CD4-positive, CD25-positive, alpha-beta regulatory T cell (primary cell): ENCODE measurements at places on chromosomes 2 and 18. TPM values are rescaled to one million over a fixed set of nuclear protein-coding genes. Genes with fewer than 3 reads are reported as not detected.
A peak's percentile ranks its signal among the peaks of the same experiment; 100 is the strongest.

- no peak overlapping the region for H3K27ac ChIP-seq
- H3K4me1 ChIP-seq = no peaks in the 10 kb centered on the region
- no peaks in the 10 kb centered on the region for H3K36me3 ChIP-seq
- no peak for DNase-seq
- H3K4me3 ChIP-seq = peak overlapping the region; percentile 37
These were observed 116.6 kb downstream of the ATL2 start for GRCh38 chr2:38260469-38260868.

Gene ADD2
- polyA plus RNA-seq = not detected

DNA sequence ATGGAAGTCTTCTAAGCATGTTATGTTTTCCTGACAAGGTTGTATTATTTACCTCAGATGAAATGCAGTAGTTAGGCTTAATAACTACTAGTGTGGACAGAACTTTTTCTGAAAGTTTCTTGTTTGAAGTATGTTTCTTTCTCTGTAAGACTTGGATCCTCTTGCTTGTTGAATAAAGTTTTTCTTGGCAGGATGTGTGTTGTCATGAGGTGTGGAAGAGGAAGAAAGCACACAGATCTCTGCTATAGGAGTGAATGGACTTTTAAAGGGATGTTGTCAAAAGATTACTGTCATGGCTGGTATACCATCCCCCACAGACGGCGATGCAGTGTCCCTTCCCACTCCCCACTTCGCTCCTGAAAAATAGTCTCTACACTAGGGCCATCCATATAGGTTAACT lies 2.6 kb downstream of the CAB39 start:
- no peaks in the 10 kb centered on the region for H3K36me3 ChIP-seq
- no peak for DNase-seq
- peak overlapping the region; percentile 87 for H3K27ac ChIP-seq
- H3K4me1 ChIP-seq = peaks cover 71% of the 10 kb centered on the region
- H3K27me3 ChIP-seq = no peaks in the 10 kb centered on the region

Gene CDK15
- polyA plus RNA-seq = not detected

DNA sequence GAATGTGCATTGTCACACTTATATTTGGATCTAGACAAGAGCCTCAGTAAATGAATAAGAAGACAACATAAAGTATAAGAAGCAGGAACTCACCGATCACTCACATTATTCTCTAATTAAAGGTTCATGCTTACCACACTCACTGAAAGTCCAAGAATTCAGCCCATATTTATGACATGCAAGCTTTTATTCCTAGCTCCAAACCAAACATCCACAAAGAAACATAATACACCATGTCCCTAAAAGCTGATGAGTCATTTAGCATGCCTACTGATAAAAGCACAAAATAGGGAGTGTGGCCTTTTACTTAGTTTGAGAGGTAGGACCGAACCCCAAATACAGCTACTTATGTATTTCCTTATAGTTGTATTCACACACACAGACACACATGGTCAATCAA lies 1094.6 kb upstream of the CDH2 start:
- no peaks in the 10 kb centered on the region for H3K27me3 ChIP-seq
- DNase-seq = no peak
- no peak overlapping the region for H3K27ac ChIP-seq
- no peak overlapping the region for H3K4me3 ChIP-seq

GRCh38 chr2:203858176-203858575 lies 9.4 kb upstream of the CTLA4 start:
- peak overlapping the region; percentile 94 for H3K4me3 ChIP-seq
- H3K27me3 ChIP-seq = no peaks in the 10 kb centered on the region
- H3K36me3 ChIP-seq = no peaks in the 10 kb centered on the region

Gene GREB1
- not detected for polyA plus RNA-seq

Gene BCL11A
- not detected for polyA plus RNA-seq

DNA sequence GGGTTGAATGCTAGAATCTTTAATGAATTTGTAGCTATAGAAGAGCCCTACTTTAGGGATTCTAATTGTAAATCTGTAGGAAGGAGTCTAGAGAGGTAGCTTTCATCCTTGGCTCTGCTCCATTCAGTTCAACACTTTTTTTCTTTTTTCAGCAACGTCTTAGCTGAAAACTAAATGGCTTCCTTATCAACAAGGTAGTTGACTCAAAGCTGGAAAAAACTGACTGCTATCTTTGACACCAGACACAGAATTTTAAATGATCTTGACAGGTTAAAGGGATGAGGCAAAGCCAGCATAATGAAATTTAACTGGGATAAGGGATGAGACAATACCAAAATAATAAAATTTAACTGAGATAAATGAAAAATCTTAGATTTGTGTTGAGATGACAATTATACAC lies 54.9 kb downstream of the TMEFF2 start:
- no peak overlapping the region for H3K4me3 ChIP-seq
- no peaks in the 10 kb centered on the region for H3K27me3 ChIP-seq
- H3K36me3 ChIP-seq = no peaks in the 10 kb centered on the region

Gene PIEZO2
- not detected for polyA plus RNA-seq

DNA sequence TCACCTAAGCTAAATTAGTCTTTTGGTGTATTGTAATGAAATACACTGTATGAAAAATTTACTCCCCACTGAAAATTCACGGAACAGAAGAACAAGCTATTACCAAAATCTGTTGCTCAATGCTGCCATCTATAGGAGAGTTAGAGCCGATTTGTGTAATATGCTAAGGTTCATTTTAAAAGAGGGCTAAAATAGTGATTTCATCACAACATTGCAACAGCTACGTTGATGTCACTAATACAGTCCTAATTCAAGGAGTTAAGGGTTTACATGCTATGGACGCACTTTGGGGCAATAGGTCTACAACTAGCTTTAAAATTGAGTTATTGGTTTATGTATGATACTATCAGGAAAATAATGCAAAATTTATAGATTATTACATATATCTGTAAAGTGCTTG lies 3.0 kb upstream of the IRS1 start:
- H3K4me3 ChIP-seq = no peak overlapping the region
- H3K4me1 ChIP-seq = peaks cover 30% of the 10 kb centered on the region
- DNase-seq = no peak
- H3K27ac ChIP-seq = no peak overlapping the region
- H3K36me3 ChIP-seq = no peaks in the 10 kb centered on the region

Gene CYTIP
- polyA plus RNA-seq = 205 TPM

DNA sequence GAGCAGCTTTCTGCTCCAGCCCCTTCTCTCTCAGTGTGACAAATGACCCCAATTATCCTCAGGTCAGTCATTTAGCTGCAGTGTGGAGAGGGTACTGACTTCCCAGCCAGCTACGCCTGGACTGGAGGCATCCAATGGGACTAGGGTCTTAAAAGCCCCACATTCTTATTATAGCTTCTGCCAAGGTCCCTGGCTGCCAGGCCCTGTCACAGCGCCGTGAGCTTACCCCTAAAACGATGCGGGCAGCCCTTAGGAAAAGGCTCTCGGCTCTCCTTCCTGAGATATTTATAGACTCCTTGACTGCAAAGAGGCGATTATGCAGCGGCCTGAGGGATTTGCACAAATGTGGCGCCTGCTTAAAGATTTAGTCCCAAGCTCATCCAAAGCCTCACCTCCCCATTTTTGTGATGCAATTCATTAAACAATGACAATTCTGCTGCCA lies 69.2 kb upstream of the EDAR start:
- H3K27me3 ChIP-seq = no peaks in the 10 kb centered on the region
- H3K36me3 ChIP-seq = no peaks in the 10 kb centered on the region
- peaks cover 4% of the 10 kb centered on the region for H3K4me1 ChIP-seq
- DNase-seq = no peak
- H3K27ac ChIP-seq = no peak overlapping the region

Gene CYP20A1
- 27.3 TPM for polyA plus RNA-seq

GRCh38 chr2:215407590-215408264 lies 28.1 kb downstream of the FN1 start:
- no peak for DNase-seq
- no peaks in the 10 kb centered on the region for H3K27me3 ChIP-seq
- no peaks in the 10 kb centered on the region for H3K4me1 ChIP-seq
- no peak overlapping the region for H3K4me3 ChIP-seq

Gene CD207
- polyA plus RNA-seq = not detected

Gene RRM2
- polyA plus RNA-seq = 9.3 TPM

- no peaks in the 10 kb centered on the region for H3K27me3 ChIP-seq
- H3K4me1 ChIP-seq = no peaks in the 10 kb centered on the region
- H3K36me3 ChIP-seq = no peaks in the 10 kb centered on the region
- H3K27ac ChIP-seq = no peak overlapping the region
- no peak overlapping the region for H3K4me3 ChIP-seq
These were observed 520.1 kb downstream of the LRP1B start for GRCh38 chr2:141610564-141611175.

- H3K36me3 ChIP-seq = no peaks in the 10 kb centered on the region
- no peaks in the 10 kb centered on the region for H3K27me3 ChIP-seq
- no peak for DNase-seq
- no peak overlapping the region for H3K27ac ChIP-seq
- no peaks in the 10 kb centered on the region for H3K4me1 ChIP-seq
- no peak overlapping the region for H3K4me3 ChIP-seq
These were observed 48.5 kb upstream of the LOXHD1 start for GRCh38 chr18:46705521-46705920.

Gene ANKRD30BL
- not detected for polyA plus RNA-seq

Gene TNS1
- not detected for polyA plus RNA-seq

- H3K4me3 ChIP-seq = peak overlapping the region; percentile 7
- H3K27ac ChIP-seq = no peak overlapping the region
- no peaks in the 10 kb centered on the region for H3K36me3 ChIP-seq
- H3K27me3 ChIP-seq = no peaks in the 10 kb centered on the region
- no peak for DNase-seq
These were observed 300 bp upstream of the STON1 start for GRCh38 chr2:48529676-48530032.

- no peak overlapping the region for H3K4me3 ChIP-seq
- DNase-seq = no peak
- no peaks in the 10 kb centered on the region for H3K27me3 ChIP-seq
- H3K36me3 ChIP-seq = peaks cover 88% of the 10 kb centered on the region
These were observed 111.8 kb downstream of the STPG4 start for GRCh38 chr2:47043142-47043890.

GRCh38 chr2:207233731-207234130 lies 68.0 kb upstream of the KLF7 start:
- no peak overlapping the region for H3K27ac ChIP-seq
- no peaks in the 10 kb centered on the region for H3K27me3 ChIP-seq
- no peaks in the 10 kb centered on the region for H3K36me3 ChIP-seq
- no peak for DNase-seq

DNA sequence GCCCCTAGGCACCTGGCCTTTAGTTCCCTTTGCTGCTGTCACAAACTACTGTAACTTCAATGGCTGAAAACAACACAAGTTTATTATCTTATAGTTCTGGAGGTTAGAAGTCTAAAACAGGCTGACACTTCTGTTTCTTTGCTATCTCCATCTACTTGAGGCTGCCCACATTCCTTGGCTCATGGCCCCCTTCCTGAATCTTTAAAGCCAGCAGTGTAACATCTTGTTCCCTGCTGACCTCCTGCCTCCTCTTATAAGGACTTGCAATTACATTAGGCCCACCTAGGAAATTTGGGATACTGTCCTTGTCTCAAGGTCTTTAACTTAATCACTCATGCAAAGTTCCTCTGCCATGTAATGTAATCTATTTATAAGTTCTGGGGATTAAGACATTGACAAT lies 6.5 kb downstream of the SMYD1 start:
- H3K27ac ChIP-seq = no peak overlapping the region
- H3K4me3 ChIP-seq = no peak overlapping the region

DNA sequence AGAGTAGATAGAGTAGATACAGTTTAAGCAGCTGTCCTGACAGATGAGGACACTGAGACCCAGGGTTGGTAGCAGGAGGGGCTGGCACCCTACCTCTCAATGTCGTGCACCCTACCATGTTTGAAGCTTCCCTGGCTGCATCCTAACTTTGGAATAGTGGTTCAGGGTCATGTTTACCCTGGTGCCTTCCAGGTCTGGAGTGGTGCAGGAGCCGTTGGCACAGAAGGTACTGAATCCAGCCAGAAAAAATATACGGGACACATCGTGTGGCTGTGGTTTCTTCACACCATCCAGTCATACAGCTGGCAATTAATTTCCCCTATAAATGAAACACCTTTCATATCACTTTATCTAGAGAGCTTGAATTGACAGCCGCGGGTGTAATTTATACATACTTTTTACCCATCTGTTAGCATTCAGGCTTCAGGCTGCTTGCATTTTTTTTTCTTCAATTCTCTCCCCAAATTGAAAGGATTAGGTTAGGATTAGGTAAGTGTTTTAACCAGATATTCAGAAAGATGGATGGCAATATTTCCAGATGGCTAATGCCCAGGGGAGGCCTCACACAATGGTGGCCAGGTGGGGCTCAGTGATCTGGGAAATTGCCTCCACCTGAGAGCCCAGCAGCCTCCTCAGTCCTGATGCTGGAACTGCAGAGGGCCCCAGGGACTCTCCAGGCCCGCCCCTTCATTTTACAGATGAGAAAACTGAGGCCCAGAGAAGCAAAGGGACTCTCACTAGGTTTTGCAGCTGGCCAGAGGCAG lies 127.0 kb downstream of the CELF4 start:
- DNase-seq = no peak
- no peaks in the 10 kb centered on the region for H3K36me3 ChIP-seq
- no peak overlapping the region for H3K27ac ChIP-seq

Gene LCT
- not detected for polyA plus RNA-seq

Gene MAP2
- polyA plus RNA-seq = not detected

DNA sequence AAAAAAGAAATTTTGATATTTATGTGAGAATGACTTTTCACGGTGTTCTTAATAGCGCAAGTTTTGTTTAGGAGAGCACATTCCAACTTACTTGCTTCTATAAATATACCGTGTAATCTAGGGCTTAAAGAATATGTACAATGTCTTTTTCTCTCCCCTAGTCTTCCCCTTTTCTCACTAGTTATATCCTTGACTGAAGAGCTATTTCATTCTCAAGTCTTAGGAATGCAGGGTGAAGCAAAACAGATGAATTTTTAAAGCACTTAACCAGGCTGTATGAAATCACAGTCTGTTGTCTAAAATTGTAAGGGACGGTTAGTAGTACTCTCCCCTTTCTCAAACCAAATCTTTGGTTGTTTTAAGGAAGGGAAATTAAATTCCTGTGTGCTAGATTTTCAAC lies 29.6 kb upstream of the SLC30A6 start:
- no peak for DNase-seq
- H3K27ac ChIP-seq = no peak overlapping the region
- no peaks in the 10 kb centered on the region for H3K27me3 ChIP-seq
- no peaks in the 10 kb centered on the region for H3K4me1 ChIP-seq

Gene ZRANB3
- 3.1 TPM for polyA plus RNA-seq

DNA sequence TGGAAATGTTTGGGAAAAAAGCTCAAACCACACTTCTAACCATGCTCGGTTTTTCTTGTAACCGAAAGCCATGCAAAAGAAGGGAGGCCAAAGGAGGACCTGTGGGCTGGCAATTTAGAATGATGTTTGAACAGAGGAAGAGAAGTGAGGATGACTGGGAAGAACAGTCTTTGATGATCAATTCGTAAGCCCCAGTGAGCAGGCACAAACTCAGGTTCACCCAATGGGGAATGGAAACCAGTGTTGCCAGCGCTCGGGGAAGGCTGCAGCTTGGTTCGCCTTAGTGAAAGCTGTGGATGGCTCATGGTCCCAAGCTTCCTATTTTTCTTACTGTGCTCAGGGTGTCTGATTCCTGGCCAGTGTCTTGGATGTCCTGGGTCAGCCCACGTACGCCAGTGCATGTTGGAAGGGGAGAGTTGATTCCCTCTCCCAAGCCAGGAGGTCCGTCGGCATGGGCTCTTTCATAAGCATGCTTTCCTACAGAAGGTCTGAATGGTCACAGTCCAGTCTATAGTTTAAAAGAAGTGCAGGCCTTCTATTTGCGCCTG lies 79.2 kb downstream of the VAPA start:
- no peak for DNase-seq
- no peak overlapping the region for H3K4me3 ChIP-seq
- H3K36me3 ChIP-seq = no peaks in the 10 kb centered on the region
- no peaks in the 10 kb centered on the region for H3K4me1 ChIP-seq
- H3K27ac ChIP-seq = no peak overlapping the region

GRCh38 chr2:17539611-17540092 lies 844 bp upstream of the VSNL1 start:
- H3K4me1 ChIP-seq = no peaks in the 10 kb centered on the region
- H3K27me3 ChIP-seq = peaks cover 15% of the 10 kb centered on the region
- no peak overlapping the region for H3K27ac ChIP-seq
- H3K36me3 ChIP-seq = no peaks in the 10 kb centered on the region
- DNase-seq = no peak
